ENCODE measurements at places on chromosomes 12 and 14. TPM values are rescaled to one million over a fixed set of nuclear protein-coding genes. Genes with fewer than 3 reads are reported as not detected.

GRCh38 chr14:30355431-30355913, 203.5 kb upstream of the G2E3 start:
- DNase-seq = peak; percentile 55

DNA sequence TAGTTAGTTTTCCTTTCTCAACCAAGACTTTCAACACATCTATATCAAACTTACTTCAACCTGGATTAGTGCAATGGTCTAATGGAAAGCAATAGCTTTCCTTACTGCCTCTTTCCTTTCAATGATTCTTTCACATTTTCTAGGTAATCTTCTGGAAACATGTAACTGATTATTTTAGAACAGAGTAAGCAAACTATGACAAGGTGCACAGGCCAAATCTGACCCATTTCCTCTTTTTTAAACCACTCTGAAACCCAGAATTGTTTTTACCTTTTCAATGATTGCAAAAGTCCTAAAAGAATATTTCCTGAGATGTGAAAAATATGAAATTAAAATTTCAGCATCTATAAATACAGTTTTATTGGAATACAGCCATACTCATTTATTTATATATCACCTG, 81.6 kb upstream of the TMTC2 start:
- no peak for DNase-seq

Gene RNASE7
- not detected for total RNA-seq

DNA sequence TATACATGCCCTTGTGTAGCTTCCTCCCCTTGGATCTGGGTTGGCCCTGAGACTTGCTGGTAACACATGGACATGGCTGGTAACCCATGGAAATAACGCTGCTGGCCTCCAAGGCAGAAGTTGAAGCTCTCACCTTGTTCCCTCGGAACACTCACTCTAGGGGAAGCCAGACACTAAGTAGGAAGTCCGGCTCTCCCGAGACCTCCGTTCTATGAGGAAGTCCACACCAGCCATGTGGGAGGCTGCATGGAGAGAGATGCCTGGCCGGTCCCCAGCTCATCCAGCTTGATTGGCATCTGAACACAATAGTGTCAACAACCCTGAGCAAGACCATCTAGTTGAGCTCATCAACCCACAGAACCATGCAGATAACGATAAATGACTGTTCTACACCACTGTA, 39.7 kb upstream of the VRK1 start:
- no peak for DNase-seq

Gene OS9
- 61.7 TPM for total RNA-seq

- no peak for DNase-seq
These were observed 49.8 kb upstream of the CCDC63 start for GRCh38 chr12:110796952-110797351.

GRCh38 chr12:27672643-27673042, 23.6 kb upstream of the REP15 start:
- DNase-seq = no peak

DNA sequence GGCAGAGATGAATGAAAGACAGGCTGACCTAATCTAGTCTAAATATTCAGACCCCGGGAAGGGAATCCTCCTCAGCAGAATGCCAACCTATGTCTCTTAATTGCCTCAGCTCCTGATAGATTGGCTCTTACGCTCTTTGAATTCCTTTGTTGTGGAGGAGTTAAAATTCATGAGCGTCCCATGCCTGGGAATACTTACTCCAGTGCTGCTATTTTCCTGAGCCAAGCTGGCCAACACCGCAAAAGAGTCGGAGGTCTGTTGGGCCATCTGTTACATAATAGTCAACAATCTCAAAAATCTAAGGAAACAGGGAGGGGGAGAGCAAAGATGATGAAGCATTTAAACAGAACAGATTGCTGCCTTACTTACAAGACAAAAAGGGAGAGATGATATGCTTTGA, 182.8 kb downstream of the ASCL1 start:
- no peak for DNase-seq

Gene OR11H12
- total RNA-seq = not detected

- no peak for DNase-seq
These were observed 61.9 kb downstream of the DRAM1 start for GRCh38 chr12:101939306-101939705.

DNA sequence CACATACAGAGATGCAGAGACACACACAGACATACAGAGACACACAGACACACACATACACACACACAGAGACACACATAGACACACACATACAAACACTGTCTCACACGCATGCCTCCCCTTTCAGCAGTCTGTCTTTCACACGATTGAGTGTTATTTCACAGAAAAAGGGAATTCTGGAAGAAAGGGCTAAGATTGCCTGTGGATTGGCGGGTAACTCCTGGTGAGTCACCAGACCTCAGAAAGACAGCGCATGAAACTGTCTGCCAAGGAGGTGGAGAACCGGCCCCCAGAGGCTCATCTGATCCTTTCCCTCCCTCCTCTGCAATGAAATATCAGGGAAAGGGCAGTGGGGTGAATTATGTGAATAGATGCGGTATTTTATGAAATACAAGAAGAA, 127.2 kb upstream of the GSC start:
- DNase-seq = no peak
